WTC11 (cell line): ENCODE measurements at places on chromosomes 3 and 15. TPM values are rescaled to one million over a fixed set of nuclear protein-coding genes. Genes with fewer than 3 reads are reported as not detected.

- no peak for DNase-seq
Measured at GRCh38 chr3:194658477-194659242, 13.3 kb downstream of the LSG1 start.

- DNase-seq, result no peak
Measured at GRCh38 chr3:179036626-179037300, 34.8 kb downstream of the ZMAT3 start.

Gene SCAANT1
- total RNA-seq, result 1.3 TPM in 1 of 3 replicates, not detected in the others

DNA sequence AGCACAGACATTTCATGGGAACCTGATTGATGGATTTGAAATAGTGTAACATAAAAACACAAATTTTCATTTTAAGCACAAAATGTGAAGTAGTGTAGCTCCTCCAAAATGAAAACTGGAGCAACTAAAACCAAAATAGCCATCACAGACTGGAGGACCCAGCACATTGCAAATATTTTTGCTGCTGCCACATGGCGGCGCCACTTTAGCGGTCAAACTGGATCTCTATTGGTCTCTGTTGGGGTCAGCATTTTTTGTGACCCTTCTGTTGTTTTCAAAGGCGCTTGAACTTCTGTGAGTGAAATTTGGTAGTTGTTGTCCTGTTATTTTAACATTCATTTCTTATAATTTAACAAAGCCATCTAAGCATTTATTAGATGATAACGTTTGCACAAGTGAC is 259.9 kb downstream of the IL20RB start:
- DNase-seq, result peak; percentile 67

- DNase-seq, result no peak
Measured at GRCh38 chr3:57673156-57673555, 19.7 kb downstream of the DENND6A start.
